ENCODE measurements at places on chromosomes 3 and 15. TPM values are rescaled to one million over a fixed set of nuclear protein-coding genes. Genes with fewer than 3 reads are reported as not detected.

The FES gene
- 17.2 TPM for polyA plus RNA-seq

The GOLGA8R gene
- 11.7 TPM for polyA plus RNA-seq

The PDZRN3 gene
- 39.3 TPM for polyA plus RNA-seq

The LTK gene
- 2.0 TPM for polyA plus RNA-seq

The C3orf22 gene
- polyA plus RNA-seq: not detected

The DNAJC17 gene
- 38.5 TPM for polyA plus RNA-seq

The CA12 gene
- polyA plus RNA-seq: 92.1 TPM

The TMOD2 gene
- 5.2 TPM for polyA plus RNA-seq

The CACNA2D2 gene
- 17.9 TPM for polyA plus RNA-seq

The FOXL2NB gene
- not detected for polyA plus RNA-seq

The UROC1 gene
- 0.06 TPM for polyA plus RNA-seq

The PLCL2 gene
- polyA plus RNA-seq: 15.2 TPM

The DGKG gene
- polyA plus RNA-seq: 0.47 TPM

The POPDC2 gene
- 4.1 TPM for polyA plus RNA-seq

The SHF gene
- 14.1 TPM for polyA plus RNA-seq

The ACTC1 gene
- polyA plus RNA-seq: 0.87 TPM

The P2RY13 gene
- 1.2 TPM for polyA plus RNA-seq

The CCR9 gene
- polyA plus RNA-seq: not detected

The ANKRD63 gene
- not detected for polyA plus RNA-seq

The SRGAP3 gene
- 15.3 TPM for polyA plus RNA-seq

The RETNLB gene
- polyA plus RNA-seq: not detected

The SLC22A13 gene
- polyA plus RNA-seq: 2.6 TPM

The TUSC7 gene
- not detected for polyA plus RNA-seq

The COPG1 gene
- 174 TPM for polyA plus RNA-seq

The UPK1B gene
- polyA plus RNA-seq: 13.2 TPM

The RPSA gene
- polyA plus RNA-seq: 1,396 TPM

The AMOTL2 gene
- polyA plus RNA-seq: 85.5 TPM

The BLM gene
- 13.6 TPM for polyA plus RNA-seq

The NCK1 gene
- 36.5 TPM for polyA plus RNA-seq

The NEK10 gene
- 2.8 TPM for polyA plus RNA-seq

The HEMK1 gene
- polyA plus RNA-seq: 27.9 TPM

The POLG gene
- 54.4 TPM for polyA plus RNA-seq

The ALDH1A2 gene
- polyA plus RNA-seq: 336 TPM

The ACVR2B gene
- 21.8 TPM for polyA plus RNA-seq

The SERPINI2 gene
- 1.0 TPM for polyA plus RNA-seq

The CCR8 gene
- polyA plus RNA-seq: not detected

The MRPL46 gene
- 27.7 TPM for polyA plus RNA-seq

All from renal pelvis (tissue), 12 donors.